ENCODE measurements at places on chromosomes 3 and 15. TPM values are rescaled to one million over a fixed set of nuclear protein-coding genes. Genes with fewer than 3 reads are reported as not detected.

Gene DISP2
- total RNA-seq, result 0.13 TPM

Gene LMAN1L
- total RNA-seq, result not detected

Gene LINGO1
- under 0.01 TPM for total RNA-seq

Gene GTF2E1
- total RNA-seq, result 12.2 TPM

Gene NR1I2
- total RNA-seq, result 0.05 TPM

Gene ALPK3
- 30.7 TPM for total RNA-seq

Gene MSL2
- total RNA-seq, result 15.5 TPM

Gene RLBP1
- total RNA-seq, result not detected

Gene FAM3D
- not detected for total RNA-seq

Gene SCAANT1
- not detected for total RNA-seq

Gene FBXW12
- not detected for total RNA-seq

Gene RTP3
- total RNA-seq, result not detected
